Upper lobe of right lung (tissue), 1 donor: ENCODE measurements at places on chromosomes 7 and 10. TPM values are rescaled to one million over a fixed set of nuclear protein-coding genes. Genes with fewer than 3 reads are reported as not detected.

DNA sequence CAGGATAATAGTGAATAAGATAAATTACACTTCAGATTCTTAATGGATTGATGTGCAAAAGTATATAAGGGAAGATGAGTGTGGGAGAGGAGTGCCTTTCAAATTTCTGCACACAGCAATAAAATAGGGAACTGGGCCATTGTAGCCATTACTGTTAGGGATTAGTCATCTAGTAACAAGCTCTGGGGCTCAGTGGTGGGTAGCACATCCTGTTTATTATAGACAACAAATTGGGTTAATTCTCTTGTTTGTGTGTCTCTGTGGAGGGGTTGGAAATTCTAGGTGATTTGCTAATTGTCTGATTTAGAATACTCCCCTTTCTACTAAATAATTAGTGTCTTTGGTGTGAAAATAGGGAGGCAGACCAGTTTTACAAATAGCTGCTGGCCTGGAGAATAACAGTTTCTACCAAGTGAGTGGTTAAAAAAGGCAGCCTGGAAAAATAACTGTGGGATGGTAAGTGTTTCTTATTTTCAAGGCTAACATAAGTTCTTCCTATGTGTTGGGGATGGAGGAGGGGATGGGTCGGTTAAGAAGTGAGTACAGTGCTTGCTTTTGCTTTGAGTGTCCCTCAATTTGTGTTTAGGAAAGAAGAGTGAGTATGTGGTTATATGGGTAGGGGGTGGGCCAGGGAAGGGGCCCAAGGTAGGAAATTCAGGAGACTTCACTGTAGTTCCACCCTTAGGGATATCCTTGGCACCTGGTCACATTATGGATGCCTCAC, 43.3 kb upstream of the TMEM248 start:
- no peak for DNase-seq

DNA sequence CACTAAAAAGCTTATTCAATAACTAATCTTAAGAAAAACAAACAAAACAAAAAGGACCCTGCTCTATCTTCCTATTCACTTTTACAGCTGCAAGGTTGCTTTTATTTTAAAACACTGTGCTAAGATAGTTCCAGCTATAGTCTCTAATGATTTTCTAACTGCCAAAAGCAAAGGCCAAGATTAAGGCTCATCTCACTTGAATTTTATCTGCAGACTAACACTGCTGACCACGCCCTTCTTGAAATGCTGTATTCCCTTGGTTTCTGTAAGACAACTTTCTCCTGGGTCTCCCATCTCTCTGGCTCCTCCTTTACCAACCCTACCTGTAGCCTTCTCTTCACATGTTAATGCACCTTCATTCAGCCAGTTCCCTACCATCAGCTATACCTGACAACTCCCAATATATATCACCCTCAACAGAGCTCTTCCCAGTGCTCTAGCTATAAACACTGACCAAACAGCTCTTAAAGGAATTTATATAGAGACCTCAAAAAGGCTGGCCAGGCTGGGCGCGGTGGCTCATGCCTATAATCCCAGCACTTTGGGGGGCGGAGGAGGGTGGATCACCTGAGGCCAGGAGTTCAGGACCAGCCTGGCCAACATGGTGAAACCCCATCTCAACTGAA, 11.7 kb downstream of the SRPK2 start:
- DNase-seq = no peak

GPR37 gene
- 0.96 TPM for total RNA-seq

CYP3A4 gene
- not detected for total RNA-seq

DRGX gene
- not detected for total RNA-seq

C7orf33 gene
- not detected for total RNA-seq

IGFBP1 gene
- total RNA-seq = not detected

DNA sequence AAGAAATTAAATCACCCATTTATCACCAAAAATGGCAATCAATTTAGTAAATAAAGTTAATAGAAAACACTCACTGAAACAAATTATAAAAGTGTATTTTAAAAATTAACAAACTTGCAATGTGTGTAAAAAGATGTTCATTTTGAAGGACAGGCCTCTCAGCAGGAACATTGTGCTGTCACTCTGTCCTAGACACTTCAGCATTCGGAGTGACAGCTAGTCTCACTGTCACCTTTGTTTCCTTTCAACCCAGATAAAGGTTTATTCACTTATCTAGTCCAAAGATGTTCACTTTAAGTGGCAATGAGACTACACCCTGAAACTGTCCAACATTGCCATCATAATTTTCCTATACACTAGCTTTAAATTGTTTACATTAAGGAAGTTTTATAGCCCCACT, 91.9 kb upstream of the PLXDC2 start:
- no peak for DNase-seq

- no peak for DNase-seq
These were observed 12.1 kb upstream of the CDK6 start for GRCh38 chr7:92848441-92848840.

GRCh38 chr10:22780474-22780885, 66.1 kb upstream of the PIP4K2A start:
- no peak for DNase-seq

- DNase-seq = no peak
These were observed 6.3 kb upstream of the OPN4 start for GRCh38 chr10:86647773-86648703.

RPEL1 gene
- total RNA-seq = not detected

ASB10 gene
- not detected for total RNA-seq

GRCh38 chr7:137606061-137606674, 240.6 kb downstream of the DGKI start:
- no peak for DNase-seq

EN2 gene
- total RNA-seq = not detected

DNA sequence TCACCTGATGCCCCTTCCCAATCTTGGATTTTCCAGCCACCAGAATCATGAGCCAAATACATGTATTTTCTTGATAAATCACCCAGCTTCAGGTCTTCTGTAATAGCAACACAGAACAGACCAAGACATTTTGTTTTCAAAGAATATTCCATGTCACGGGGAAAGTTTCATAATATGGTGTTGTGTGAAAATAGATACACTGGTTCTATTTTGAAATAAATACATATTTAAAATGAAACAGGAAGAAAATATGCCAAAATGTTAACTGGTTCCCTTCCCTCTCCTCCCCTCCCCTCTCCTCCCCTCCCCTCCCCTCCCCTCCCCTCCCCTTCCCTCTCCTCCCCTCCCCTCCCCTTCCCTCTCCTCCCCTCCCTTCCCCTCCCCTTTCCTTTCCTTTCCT, 30.3 kb upstream of the CAMK1D start:
- no peak for DNase-seq

DNA sequence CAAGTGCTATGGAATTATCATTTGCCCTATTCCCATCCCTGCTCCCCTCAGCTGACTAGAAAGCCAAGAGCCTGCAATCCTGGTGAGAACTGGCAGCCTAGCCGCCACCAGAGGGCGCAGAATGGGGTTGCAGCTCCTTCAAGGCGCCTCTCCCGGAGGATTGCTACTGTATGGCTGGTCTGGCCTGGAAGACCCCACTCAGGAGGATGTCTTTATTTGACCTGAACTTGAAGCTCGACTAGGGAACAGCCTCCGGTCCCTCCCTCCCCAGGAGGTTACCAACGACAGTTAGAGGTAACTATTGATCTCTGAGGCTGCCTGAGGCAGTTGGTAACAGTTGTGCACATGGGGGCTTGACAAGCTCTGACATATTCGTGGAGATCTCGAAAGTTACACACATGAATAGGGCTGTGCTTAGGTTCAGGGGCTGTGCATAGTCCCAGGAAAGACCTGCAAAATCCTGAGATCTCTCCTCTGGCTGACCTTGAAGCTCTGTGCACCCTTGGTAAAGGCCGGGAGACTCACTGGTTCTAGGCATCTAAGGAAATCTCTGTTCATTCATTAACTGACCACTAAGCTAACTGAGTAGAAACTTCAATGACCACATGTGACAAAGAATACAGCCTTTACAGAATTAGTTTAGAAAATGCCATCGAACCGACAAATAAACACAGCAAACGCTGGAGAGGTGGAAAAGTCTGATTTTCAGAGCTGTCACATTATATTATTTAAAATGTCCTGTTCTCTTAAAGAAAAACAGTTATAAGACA, 65.7 kb downstream of the TSPAN12 start:
- peak; percentile 85 for DNase-seq

- DNase-seq = no peak
These were observed 11.6 kb downstream of the FAM204A start for GRCh38 chr10:118330295-118331076.

DNA sequence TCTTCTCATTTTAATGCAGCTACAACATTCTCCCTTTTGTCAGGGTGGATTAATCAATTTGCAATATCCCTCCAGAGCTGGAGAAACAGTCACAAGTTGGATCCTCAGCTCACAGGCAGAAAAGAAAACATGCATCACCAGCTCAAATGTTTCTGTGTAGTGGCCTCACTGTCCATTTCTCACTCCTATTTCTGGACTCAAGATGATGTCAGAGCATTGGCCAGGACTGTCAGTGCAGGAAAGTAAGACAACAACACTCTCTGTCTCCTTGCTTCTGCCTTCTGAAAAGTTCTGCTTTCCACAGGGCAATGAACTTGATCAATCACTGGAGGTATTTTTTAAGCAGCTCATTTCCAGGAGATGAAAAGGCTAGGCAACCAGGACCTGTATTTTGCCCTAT, 8.2 kb upstream of the SVIL start:
- DNase-seq = no peak

SPDYE8 gene
- total RNA-seq = not detected

WNT16 gene
- not detected for total RNA-seq

GRCh38 chr10:15485684-15486316, 114.7 kb upstream of the FAM171A1 start:
- DNase-seq = no peak
